ENCODE measurements at places on chromosomes 4 and X.

- DNase-seq, result no peak
Measured at GRCh38 chr4:148068065-148068911, 336.4 kb downstream of the ARHGAP10 start.

- no peak for DNase-seq
Measured at GRCh38 chrX:39427906-39428305, 626.6 kb downstream of the MID1IP1 start.

DNA sequence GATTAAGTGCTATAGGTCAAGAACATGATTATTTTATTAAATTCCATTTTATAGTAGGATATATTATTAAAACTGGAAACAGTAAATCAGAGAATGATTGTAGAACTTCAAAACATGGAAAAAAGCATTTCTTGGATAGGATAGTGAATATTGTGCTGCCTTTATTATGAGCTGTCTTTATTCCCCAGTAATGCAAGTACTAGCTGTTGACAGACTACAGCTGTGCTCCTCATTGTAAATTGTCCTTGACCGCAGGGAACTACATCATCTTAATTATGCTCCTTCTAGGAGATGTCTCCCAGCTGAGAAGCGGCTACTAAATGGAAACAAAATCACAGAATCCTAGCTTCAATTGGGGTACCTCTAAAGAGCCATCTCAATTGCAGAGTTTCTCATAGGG, 1457.2 kb upstream of the PCDH7 start:
- no peak for DNase-seq

DNA sequence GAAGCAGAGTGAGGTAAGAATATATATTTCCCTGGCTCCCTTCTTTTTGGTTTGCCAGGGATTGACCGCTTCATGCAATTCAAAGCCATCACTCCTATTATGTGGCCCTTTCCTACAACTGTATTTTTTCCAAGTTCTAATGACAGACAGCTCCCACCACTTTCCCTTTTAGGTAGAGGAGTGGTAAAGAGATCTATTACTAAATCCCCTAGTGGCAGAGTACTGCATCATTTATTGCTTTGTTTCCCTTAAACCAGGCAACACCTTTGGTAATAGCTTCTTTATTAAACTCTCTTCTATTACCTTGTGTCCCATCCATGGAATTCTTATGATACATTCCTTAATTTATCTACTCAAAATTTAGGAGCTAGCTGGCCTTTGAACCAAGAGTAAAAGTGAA, 90.7 kb downstream of the CNOT6L start:
- DNase-seq, result no peak

- DNase-seq, result no peak
Measured at GRCh38 chr4:156495091-156495490, 476.5 kb downstream of the PDGFC start.

- no peak for DNase-seq
Measured at GRCh38 chr4:183396227-183396637, 48.2 kb upstream of the CDKN2AIP start.

DNA sequence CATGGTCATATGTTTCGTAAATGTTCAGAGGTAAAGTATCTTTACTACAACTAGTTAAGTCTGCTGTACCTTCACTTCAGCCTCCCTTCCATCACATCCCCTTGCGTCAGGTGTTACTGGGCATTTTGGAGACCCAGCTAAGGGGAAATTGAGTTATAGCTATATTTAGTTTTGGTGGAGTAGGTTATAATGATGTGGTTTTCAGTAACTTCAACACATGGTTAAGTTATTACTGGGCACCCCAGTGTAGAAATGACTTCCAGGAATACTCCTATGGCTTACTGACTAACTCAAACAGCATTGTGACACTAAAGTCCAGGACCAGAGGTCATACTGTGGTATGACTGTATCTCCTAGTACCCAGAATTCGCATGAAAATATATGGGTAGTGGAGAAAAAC, 23.4 kb upstream of the ACSL1 start:
- DNase-seq, result no peak

- no peak for DNase-seq
Measured at GRCh38 chr4:55612341-55612740, 20.3 kb upstream of the PDCL2 start.

DNA sequence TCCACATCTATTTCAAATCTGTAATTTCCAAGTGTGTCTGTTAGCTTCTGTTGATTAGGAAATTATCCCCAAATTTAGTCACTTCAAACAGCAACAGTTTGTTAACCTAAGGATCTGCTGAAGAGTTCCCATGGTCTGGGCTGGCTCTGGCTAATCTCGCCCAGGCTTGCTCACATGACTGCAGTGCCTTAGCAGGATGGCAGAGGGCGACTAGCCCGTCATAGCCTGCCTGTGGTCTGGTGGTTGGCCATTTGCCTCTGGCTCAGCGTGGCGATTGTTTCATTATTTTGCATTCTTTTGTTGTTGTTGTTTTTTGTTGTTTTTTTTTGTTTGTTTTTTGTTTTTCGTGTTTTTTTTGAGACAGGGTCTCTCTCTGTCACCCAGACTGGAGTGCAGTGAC, 264.0 kb downstream of the TRIML1 start:
- no peak for DNase-seq

DNA sequence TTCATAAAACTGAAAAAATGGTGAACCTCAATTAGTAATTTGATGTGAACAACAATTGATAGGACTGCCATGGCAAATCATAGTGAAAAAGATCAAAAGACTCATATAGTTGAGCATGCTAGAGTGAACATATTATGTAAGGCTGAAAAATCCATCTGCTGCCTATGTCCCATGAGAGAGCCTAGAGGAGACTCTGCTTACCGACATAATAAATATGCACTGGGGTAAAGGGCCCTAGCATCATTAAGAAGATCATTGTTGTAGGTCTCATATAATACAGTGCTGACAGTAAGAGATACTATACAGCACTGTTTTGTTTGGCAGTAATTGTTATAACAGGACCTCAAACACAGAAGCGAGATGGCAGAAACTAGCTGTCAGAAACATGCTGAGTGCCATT, 229.0 kb downstream of the PABPC4L start:
- no peak for DNase-seq

- no peak for DNase-seq
Measured at GRCh38 chr4:42594888-42595287, 62.0 kb downstream of the ATP8A1 start.

- DNase-seq, result no peak
Measured at GRCh38 chrX:153779891-153780677, 757 bp upstream of the SRPK3 start.

DNA sequence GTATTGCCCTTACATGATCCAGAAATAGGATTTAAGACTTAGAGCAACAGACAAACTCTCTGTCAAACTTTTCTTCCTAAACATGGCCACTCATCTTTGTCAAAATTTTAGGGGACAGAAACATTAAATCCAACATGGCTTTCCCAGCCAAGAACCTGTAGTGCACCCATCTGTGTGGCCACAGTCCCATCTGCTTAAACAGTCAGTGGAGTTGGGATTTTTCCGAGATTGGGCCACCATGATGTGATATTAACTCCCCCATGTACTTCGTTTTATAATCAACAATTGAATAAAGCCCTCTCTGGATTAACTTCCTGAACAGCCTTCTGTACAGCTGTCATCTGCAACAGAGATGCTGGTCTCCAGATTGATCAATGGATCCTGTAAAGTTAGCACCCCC, 28.9 kb downstream of the TMEM144 start:
- no peak for DNase-seq

DNA sequence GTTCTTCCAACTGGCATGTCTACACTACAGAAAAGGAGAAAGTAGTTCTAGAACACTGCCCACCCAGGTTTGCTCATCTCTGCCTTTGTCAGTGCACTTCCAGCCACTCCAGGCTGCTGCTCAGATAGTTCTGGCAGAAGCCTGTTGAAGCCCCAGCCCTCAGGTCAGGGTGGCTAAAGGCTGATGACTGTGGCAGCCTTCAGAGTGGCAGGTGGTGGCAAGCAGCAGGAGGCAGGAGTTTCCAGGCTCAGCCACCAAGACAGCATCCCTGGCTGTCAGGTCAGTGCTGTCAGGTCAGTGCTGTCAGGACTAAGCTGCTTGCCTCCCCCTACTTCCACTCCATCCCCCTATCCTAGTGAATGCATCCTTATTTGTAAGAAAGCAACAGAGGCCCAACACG, 100.4 kb downstream of the MAMLD1 start:
- no peak for DNase-seq

- DNase-seq, result no peak
Measured at GRCh38 chrX:131861088-131861787, 161.9 kb upstream of the STK26 start.

- no peak for DNase-seq
Measured at GRCh38 chr4:79689740-79690139, 281.7 kb upstream of the GK2 start.

DNA sequence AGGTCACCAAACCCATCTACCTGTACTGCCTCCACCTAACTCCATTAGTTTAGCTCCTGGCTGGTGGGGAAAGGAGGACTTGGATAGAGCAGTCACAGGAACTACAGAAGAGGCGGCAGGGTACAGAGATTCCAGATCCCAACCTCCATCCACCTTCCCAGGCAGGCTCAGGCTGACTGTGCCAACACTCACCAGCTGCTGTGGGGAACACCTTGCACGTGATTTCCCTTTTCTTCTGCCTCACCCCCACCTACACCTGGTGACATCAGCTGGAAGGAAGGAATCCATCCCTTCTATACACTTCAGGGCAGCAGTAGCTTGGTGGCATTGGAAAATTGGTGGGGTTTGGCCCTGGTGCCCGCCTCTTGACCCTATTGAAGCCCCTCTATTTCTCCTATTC, 41.5 kb downstream of the EFNB1 start:
- no peak for DNase-seq

DNA sequence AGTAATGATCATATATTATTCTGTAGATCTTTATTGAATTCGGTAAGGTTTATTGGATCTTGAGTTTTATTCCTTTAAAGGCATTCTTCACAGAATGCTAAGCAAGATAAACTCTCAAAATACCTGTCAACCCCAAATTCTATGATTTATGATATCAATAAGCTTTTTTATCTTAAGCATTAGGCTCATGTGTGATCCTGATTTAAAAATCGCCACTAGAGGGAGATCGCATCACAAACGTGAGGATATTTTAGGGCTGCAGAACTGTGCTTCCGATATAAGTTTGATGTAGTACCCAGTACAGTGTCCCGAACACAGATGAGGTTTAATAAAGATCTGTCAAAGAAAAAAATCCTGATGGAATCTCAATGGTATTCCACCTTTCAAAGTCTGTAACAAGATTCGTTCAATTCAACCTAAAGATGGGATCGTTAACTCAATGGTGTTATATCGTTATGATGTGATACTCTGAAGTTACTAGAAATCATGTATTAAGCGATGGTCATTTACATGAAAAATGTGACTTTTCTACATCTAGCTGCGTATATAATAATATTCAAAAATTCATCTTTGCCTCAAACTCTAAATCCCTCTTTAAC, 169.0 kb downstream of the CORIN start:
- no peak for DNase-seq

GRCh38 chr4:89295415-89295927, 12.1 kb downstream of the GPRIN3 start:
- DNase-seq, result no peak

- DNase-seq, result no peak
Measured at GRCh38 chr4:78057135-78057599, at the start of gene FRAS1. TSS of gene FRAS1 (plus strand) at chr4:78057323. CDS start at chr4:78058010, 687 bp downstream.

DNA sequence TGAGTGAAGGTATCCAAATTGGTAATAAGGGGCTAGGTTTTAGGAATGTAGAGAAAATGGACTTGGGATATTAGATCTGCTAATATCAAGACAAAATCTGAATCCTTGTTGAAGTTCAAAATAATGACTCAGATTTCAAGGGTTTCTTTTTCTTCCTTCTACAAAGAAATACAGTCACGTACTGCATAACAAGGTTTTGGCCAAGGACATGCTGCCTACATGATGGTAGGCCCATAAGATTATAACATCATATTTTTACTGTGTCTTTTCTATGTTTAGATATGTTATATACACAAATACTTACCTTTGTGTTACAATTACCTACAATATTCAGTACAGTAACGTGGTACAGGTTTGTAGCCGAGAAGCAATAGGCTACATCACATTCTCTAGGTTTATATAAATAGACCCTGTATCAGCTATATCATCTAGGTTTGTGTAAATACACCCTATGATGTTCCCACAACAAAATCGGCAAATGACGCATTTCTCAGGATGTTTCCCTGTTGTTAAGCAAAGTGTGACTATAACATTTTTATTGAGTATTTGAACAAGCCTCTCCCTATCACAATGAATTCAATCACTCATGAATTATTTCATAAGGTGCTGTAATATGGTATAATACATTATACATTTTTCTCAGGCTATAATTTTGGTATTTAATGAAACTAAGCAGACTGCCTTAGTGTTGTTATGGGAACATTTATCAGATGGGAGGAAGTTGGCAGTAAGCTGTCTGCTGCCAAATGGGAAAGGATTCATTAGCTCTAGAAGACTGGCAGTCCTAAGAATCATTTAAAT, 186.3 kb downstream of the PPP3CA start:
- no peak for DNase-seq

GRCh38 chr4:102451266-102451665, 49.9 kb upstream of the NFKB1 start:
- no peak for DNase-seq

GRCh38 chr4:176013476-176014247, 52.0 kb upstream of the WDR17 start:
- DNase-seq, result no peak

DNA sequence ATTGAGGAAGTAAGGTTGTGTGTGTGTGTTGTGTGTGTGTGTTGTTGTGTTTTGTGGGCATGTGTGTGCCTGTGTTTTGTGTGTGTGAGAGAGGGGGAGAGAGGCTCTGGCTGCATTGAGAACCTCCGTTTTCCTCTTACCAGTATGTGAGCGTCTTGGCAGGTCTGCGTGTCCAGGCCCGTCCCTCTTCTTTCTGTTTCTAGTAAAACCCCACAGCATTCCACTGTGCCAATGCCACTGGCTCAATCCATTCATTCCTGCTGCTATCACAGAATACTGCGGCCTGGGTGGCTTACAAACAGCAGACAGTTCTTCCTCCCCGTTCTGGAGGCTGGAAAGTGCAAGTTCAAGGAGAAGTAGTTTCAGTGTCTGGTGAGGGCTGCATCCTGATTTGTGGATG, 15.5 kb upstream of the HTRA3 start:
- DNase-seq, result no peak

GRCh38 chr4:99248714-99249113, 29.7 kb upstream of the ADH6 start:
- DNase-seq, result no peak

- DNase-seq, result no peak
Measured at GRCh38 chr4:8157944-8158709, 486 bp downstream of the ABLIM2 start.

DNA sequence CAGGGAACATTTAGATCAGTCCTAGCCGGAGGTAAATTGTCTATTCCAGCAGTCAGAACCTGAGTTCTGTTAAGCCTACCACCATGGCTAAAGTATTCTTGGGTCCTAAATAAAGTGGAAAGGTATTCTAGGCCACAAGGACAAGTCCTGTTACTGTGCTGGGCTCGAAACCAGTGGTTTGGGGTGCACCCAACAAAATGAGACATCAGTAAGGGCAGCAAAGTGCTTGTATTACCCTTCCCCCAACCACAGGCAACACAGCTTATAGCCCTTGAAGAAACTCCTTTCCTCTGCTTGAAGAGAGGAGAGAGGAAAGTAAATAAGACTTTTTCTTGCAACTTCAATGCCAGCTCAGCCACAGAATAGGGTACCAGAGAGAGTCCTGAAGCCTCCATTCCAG, 1345.6 kb downstream of the PCDH18 start:
- no peak for DNase-seq
